ENCODE measurements at places on chromosomes 1 and 21.

DNA sequence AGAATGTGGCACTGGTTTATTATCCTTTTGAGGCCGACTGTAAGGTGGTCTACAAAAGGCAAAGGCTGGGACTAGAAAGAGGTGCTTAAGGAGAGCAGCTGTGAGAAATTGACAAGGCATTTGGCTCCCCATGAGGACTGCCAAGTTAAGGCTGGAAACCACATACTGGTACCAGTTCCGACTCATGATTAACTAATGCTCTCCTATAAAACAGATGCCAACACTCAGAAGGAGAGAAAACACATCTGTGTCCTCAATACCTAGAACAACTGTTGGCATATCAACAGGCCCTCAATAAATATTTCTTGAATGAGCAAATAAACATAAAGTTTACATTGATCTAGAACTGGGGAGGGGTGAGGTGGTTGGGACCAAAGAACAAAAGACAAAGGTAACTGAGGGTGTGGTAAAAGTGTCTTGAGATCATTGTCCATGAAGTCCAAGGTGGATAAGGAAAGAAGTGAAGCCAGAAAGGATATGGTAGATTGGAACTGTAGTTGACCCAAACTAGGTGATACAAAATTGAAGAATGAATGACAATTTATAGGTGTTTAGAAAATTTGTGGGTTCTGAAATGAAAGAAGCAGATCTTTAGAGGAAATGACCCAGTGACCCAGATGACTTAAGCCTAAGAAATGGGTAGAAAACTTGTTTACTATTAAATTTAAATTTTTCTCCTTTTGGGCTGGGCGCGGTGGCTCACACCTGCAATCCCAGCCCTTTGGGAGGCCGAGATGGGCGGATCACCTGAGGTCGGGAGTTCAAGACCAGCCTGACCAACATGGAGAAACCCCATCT is 16.9 kb upstream of the MCL1 start:
- DNase-seq: no peak

DNA sequence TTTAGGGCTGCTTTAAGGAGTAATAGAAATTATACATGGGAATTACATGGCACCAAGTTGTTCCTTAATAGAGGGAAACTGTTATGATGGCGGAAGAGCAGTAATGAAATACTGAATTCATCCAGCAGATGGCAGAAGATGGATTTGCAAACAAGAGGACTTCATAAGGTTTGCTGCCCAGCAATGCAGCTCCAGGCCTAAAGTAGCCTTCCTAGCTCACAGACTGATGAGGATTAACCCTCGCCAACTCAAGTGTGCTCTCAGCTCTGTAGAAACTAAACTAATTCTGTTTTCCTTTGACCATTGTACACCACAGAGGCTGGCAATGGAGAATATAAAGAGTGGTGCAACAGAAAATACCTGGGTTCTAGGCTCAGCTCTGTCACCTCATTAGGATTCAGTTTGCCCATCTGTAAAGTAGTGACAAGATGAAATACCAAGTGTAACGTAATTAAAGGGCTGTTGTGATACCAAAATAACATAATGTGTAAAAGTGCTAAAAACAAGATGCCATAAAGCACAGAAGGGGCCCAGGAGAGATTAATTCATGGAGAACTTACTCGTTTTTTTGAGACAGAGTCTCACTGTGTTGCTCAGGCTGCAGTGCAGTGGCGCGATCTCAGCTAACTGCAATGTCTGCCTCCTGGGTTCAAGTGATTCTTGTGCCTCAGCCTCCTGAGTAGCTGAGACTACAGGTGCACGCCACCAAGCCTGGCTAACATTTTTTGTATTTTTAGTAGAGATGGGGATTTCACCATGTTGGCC is 102.4 kb upstream of the SERBP1 start:
- DNase-seq: no peak

DNA sequence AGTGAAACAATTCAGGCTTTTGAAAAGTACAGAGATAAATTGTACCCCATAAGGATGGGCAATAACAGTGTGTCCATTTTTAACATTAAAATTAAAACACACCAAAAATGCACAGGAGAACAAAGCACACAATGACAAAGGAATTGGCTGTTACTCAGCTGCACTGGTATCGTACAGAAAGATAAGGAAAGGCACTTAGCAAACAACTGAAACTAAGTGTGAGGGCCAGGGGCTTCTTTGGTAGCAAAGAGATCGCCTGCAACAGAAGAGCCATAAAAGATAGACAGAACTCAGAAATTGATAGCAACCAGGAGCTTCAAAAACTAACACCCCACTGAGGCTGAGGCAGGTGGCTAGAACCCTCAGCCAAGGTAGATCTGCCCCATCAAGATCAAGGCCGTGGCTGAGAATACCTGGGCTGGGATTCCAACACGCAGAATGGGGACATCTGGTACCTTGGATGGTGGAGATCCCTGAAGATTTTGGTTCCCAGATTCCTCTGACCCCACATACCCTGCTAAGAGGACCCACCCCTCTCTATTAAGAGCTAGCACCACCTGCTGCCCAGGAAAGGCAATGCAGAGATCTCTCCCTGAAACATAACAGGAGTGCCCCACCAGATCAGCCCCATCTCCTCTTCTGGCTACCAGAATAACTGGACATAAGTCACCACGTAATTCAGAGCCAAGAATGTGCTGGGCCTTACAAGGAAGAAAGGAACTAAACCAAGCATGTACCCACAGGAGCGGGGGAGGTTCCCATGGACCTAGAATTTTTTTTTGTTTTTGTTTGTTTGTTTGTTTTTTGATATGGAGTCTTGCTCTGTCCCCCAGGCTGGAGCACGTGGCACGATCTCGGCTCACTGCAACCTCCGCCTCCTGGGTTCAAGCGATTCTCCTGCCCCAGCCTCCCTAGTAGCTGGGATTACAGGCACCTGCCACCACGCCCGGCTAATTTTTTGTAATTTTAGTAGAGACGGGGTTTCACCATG is 16.2 kb downstream of the PLEKHO1 start:
- no peak for DNase-seq

- DNase-seq: no peak
Measured at GRCh38 chr1:107277022-107277421, 136.2 kb downstream of the NTNG1 start.

- DNase-seq: no peak
Measured at GRCh38 chr21:38945545-38946245, 140.0 kb downstream of the ETS2 start.

DNA sequence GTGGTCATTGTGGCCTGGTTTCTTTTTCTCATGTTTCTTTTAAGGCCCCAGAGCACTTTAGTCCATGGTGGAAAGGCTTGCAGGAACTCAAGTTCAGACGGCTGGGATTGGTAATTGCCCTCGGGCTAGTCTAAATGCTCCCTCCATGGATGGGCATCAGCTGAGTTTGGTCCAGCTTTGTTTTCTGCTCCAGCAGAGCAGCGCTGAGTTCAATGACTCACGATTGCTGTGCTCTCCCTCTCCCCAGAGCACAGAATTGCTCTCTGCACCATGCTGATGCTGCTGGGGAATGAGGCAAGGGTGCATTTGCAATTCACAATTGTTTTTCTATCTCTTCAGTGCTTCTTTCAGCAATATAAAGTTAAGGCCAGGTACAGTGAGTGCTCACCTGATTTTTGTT is 1.8 kb upstream of the OR2T6 start:
- DNase-seq: no peak

- DNase-seq: no peak
Measured at GRCh38 chr21:45029298-45029947, 45.0 kb upstream of the ADARB1 start.

DNA sequence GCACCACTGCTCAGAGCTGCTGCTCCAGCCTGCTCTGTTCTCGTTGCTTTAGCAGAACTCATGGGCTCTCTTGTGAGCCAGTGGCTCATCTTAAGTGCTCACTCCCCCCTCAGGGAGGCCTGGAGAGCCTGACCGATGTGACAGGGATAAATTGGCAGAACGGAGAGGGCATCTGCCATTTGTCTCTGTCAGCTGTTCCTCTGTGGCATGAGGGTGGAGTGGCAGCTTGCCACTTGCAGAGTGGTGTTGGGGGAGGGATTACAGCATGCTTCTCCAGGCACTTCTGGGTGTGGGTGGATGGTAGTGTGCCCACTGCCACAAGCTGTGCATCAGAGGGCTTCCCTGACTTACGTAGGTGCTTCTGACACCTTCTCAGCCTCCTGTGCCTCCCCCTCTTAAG is 229.5 kb downstream of the PAPPA2 start:
- DNase-seq: no peak

- no peak for DNase-seq
Measured at GRCh38 chr1:17567582-17567981, 28.1 kb downstream of the ARHGEF10L start.

DNA sequence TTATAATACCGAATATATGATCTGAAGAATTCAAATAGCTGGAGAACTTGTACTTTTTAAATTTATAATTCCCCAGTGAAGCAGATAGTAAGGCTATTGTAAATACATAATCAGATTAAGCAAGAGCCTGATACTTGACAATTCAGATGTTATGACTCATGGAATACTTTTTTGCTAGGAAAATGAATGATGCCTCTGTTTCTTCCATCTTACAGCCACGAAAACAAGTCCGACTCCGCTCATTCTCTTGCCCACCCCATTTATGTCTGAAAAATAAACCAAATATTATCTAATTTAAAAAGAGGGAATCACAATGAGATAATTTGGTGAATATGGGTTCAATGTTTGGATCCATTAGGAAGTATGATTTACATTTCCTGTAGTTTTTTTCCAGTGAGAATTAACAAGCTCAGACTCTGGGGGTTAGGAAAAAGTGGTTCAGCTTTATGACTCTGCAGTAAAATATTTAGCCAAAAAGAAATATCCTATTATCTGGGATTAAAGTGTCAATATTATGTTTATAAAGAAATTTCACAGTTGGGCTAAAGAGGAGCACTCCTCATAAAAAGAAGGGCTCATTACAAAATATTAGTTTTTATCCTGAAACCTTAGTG is 50.4 kb upstream of the DAB1 start:
- no peak for DNase-seq

- no peak for DNase-seq
Measured at GRCh38 chr21:34020983-34021553, 52.3 kb upstream of the MRPS6 start.

DNA sequence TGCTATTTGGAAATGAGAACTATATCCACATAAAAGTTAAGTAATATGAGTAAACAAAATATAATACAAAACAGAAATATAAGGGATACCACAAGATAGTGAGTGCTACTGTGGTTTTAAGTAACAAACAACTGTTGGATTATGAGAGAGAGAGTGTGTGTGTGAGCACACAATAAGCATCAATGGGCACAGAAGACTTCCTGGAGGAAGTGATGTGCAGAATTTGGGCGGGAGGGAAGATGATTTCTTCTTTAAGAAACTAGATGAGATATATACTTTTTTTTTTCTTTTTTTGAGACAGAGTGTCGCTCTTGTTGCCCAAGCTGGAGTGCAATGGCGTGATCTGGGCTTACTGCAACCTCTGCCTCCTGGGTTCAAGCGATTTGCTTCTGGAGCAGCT is 7.9 kb upstream of the IER5 start:
- no peak for DNase-seq

DNA sequence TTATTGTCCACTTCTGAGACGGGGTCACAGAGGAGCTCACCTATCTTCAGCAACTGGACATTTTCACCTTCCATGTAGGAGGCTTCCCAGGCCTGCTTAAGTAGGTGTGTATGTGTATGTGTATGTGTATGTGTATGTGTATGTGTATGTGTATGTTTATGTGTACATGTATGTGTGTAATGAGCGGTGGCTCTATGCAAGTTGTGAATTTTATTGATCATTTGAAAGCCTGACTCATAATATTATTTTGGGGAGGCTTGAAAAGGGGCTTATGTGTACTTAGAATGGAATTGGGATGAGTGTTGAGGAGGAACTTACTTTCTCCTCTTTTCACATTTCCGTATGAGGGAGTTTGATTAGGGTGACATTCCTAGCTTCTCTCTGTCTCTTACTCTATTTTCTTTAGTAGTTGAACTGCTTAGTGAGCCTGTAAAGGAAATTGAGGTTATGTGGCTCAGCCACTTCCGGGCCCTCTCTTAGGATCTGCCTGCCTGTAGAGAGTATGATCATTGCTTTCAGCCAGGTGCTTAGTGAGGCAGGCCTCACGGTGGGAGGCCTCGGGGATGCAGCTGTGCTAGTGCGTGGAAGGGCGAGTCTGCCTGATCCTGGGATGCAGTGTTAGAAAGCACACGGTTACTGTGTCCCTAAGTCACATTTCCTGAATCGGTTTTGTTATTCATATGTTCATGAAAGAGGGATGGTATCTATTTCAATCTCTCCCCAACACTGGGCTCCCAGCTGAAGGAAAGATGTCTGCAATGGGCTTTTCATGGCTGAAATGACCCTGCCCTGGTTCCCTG is 61.0 kb downstream of the IER5 start:
- peak; percentile 53 for DNase-seq

DNA sequence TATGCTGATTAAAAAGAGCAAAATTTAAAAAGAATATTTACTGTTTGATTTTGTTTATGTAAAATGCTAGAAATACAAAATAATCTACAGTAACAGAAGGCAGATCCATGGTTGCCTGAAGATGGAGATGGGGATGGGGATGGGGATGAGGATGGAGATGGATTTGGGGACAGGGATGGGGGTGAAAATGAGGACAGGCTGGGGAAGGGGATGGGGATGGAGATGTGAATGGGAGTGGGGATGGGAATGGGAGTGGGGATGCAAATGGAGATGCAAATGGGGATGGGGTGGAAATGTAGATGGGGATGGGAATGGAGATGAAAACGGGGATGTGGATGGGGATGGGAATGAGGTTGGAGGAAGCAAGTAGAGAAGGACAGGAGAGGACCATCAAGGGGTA is 252.2 kb downstream of the PLPP3 start:
- no peak for DNase-seq

GRCh38 chr21:36419996-36420395 is 34.8 kb downstream of the CHAF1B start:
- DNase-seq: peak; percentile 27

- no peak for DNase-seq
Measured at GRCh38 chr21:38911484-38912101, 105.9 kb downstream of the ETS2 start.

GRCh38 chr1:157233131-157233530 is 94.9 kb upstream of the ETV3 start:
- no peak for DNase-seq

GRCh38 chr1:198084241-198084908 is 72.4 kb upstream of the NEK7 start:
- DNase-seq: no peak

DNA sequence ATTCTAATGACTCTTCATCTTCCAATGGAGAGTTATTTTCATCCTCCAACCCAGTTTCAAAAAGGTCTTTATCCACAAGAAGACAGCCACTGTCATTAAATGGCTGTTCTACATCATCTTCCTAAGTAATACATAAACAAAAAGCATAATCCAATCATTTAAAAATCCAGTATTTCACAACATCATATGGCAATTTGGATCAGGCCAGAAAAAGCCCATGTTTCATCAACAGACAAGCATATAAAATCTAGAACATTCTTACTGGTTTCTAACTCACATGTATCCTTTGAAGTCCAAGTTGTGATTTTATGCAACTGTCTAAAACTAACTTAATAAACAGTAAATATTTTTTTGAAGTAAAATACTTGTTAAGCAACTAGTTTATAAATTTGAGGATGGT is 6.6 kb downstream of the CLSPN start:
- DNase-seq: no peak

GRCh38 chr1:222104694-222105392 is 363.0 kb upstream of the DUSP10 start:
- no peak for DNase-seq

Measured in stimulated activated CD4-positive, alpha-beta T cell treated with anti-CD3 and anti-CD28 coated beads, TNF-alpha, amount 100 ng/mL, for 48 hours (primary cell).